ENCODE measurements at places on chromosomes 1 and 21. TPM values are rescaled to one million over a fixed set of nuclear protein-coding genes. Genes with fewer than 3 reads are reported as not detected.

The AK5 gene
- total RNA-seq, result 9.9 TPM

The CCDC24 gene
- total RNA-seq, result 2.0 TPM

The LEFTY2 gene
- not detected for total RNA-seq

The PLA2G5 gene
- total RNA-seq, result not detected

The TMEM52 gene
- 0.88 TPM for total RNA-seq

The RIMKLA gene
- total RNA-seq, result 8.9 TPM

The S100A9 gene
- not detected for total RNA-seq

The HRNR gene
- total RNA-seq, result not detected

The CD5L gene
- not detected for total RNA-seq

The DENND2C gene
- total RNA-seq, result 0.73 TPM

The EVA1C gene
- 10.4 TPM for total RNA-seq

The MXRA8 gene
- total RNA-seq, result 0.25 TPM

The F3 gene
- total RNA-seq, result not detected

The OR2T35 gene
- not detected for total RNA-seq

The SV2A gene
- 8.5 TPM for total RNA-seq

The CXADR gene
- total RNA-seq, result 0.91 TPM

The LCE3D gene
- total RNA-seq, result not detected

The GSTM5 gene
- 0.54 TPM for total RNA-seq

The GPR89A gene
- total RNA-seq, result 17.3 TPM

The GREM2 gene
- 0.07 TPM for total RNA-seq

The FAM163A gene
- total RNA-seq, result not detected

The YARS1 gene
- 309 TPM for total RNA-seq

The IGSF5 gene
- not detected for total RNA-seq

The PRCC gene
- total RNA-seq, result 80.4 TPM

The OR14K1 gene
- total RNA-seq, result not detected

The C1orf52 gene
- 24.6 TPM for total RNA-seq

The CRYAA gene
- total RNA-seq, result not detected

The LDLRAD1 gene
- not detected for total RNA-seq

The THEM4 gene
- total RNA-seq, result 23.9 TPM

The ZNF648 gene
- not detected for total RNA-seq

The CD2 gene
- 291 TPM for total RNA-seq

The NEGR1 gene
- not detected for total RNA-seq

The KRTAP11-1 gene
- total RNA-seq, result not detected

The GBP4 gene
- total RNA-seq, result 30.8 TPM

The LBR gene
- 194 TPM for total RNA-seq

The PRAMEF25 gene
- not detected for total RNA-seq

The SLC35F3 gene
- 1.8 TPM for total RNA-seq

The NBPF14 gene
- 10.2 TPM for total RNA-seq

The C1QTNF12 gene
- 1.6 TPM for total RNA-seq

The IPP gene
- total RNA-seq, result 21.8 TPM

The PARS2 gene
- total RNA-seq, result 6.3 TPM

The OR2L13 gene
- not detected for total RNA-seq

The ICOSLG gene
- 2.8 TPM for total RNA-seq

The FAM229A gene
- total RNA-seq, result 3.1 TPM

The SAMSN1 gene
- total RNA-seq, result 39.8 TPM

The ZFYVE9 gene
- 4.3 TPM for total RNA-seq

The PTPRC gene
- 564 TPM for total RNA-seq

The RGL1 gene
- 2.0 TPM for total RNA-seq

The CCDC190 gene
- not detected for total RNA-seq

The CFHR1 gene
- not detected for total RNA-seq

The AVPR1B gene
- not detected for total RNA-seq

The NBPF3 gene
- 9.9 TPM for total RNA-seq

The AGBL4 gene
- not detected for total RNA-seq

The CAMK1G gene
- total RNA-seq, result 0.09 TPM
